HuH-7.5 (cell line): ENCODE measurements at places on chromosomes 6 and 20.

DNA sequence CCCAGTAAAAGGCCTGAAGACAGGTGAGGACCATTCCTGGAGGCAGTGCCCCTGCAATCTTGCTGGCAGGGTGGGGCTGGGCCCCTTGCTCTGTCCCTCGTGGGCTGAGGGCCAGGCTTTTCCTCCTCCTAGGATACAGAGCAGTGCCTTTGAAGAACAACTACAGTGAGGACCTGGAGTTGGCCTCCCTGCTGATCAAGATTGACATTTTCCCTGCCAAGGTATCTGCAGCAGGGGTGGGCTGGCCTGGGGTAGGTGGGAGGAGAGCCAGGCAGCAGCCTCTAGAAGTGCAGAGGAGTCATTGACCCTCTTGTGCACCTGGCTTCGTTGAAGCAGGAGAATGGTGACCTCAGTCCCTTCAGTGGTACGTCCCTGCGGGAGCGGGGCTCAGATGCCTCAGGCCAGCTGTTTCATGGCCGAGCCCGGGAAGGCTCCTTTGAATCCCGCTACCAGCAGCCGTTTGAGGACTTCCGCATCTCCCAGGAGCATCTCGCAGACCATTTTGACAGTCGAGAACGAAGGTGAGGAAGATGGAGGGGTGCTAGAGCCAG lies 36.5 kb downstream of the PLCG1 start:
- no peak for DNase-seq

DNA sequence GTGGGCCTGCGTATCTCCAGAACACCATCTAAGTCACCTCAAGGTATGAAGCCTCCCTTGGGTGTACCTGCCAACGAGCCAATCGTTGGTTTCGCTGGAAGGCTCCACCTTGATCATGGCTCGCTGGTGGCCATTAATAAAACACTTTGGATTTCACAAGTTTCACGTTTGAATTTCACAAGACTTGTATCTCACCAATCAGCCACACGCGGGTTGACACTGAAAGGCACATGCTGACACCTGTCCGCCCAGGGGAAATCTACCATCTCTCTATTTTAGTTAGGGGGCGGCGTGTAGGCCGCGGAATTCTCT lies 586 bp upstream of the HMGA1 start:
- no peak for DNase-seq

DNA sequence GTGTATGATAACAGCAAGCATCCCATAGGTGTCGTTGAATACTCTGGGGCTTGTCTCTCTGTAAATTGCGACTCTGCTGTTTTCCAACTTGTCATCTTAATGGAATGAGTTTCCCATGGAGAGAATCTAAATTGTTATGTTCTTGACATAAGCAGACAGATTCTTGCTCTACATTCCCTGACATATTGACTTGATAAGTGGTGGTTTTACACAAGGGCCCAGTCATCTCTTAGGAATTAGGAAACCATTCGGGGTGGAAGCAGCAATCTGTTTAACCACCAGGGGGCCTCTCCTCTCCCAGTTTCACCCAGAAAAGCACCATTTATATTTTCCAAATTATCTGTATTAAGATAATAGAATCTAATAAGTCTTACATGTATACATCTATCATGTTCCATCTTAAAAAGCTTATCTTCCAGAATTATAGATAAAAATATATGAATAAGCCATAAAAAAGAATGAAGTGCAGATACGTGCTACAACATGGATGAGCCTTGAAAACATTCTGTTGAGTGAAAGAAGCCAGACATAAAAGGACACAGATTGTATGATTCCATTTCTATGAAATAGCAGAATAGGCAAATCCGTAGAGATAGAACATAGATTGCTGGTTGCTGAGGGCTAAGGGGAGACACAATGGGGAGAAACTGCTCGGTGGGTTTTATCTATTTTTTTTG lies 23.1 kb upstream of the MROH8 start:
- DNase-seq = peak; percentile 27

DNA sequence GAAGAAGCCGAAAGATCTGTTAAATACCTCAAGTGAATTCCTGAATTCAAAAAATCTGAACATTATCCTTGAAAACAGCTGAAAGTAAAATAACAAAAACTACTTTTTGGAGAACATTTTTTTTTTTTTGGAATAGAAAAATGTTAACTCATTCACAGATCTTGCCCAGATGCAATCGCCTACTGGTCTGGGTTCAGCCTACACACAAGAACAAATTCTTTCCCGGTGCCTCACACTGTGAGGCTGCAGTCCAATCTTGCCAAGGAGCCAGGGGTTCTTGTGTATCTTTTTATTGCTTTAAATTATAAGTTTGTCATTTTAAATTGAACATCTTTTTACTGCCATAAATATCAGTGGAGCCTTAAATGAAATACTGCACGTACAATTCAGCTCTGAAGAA lies 41.2 kb upstream of the TMEM200A start:
- DNase-seq = no peak

GRCh38 chr6:90107771-90108282 lies 188.8 kb downstream of the BACH2 start:
- no peak for DNase-seq

DNA sequence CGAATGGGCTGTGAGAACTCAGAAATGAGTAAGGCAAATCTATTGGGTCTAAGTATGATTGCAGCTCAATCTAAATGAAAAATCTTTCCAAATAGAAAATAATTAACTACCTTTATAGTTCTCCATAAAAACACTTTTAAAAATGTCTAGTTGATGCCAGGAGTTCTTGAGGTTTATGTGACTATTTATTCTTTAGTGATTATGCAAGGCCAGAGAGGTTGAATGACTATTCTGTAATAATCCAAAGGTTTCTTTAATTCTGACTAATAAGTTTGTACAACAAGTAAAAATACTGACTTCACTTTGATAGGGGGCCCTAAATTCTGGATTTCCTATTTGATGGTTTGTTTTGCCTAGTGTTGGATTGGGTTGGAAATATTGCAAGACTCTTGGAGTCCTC lies 461.2 kb downstream of the EPM2A start:
- no peak for DNase-seq

GRCh38 chr6:50699051-50699775 lies 14.1 kb upstream of the TFAP2D start:
- no peak for DNase-seq

- DNase-seq = no peak
Measured at GRCh38 chr20:58669287-58670006, 18.4 kb downstream of the STX16 start.

DNA sequence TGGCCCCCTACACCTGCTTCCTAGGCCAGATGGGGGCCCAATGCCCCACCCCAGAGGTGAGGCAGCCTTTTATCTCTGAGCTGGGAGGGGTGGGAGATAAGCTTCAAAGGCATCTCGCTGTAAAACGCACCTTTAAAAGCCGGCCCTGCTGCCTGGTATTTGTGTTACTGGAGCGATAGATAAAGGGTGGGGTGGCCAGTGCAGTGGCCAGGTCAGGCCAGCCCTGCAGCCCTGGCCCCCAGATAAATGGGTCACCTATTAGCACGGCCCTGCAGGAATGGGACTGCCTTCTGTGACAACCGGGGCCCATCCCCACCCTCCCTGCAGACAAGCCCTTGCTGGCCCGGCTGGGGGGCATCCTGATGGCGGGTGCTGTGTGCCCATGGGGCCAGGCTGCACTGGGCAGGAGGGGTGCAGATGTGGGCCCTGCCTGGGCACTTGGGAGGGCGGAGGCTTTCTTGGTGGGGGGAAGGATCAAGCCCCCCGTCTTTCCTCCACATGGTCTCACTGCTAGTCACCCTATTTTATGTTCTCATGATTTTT lies 3.0 kb upstream of the RBBP8NL start:
- DNase-seq = no peak

GRCh38 chr6:139801571-139802321 lies 427.3 kb upstream of the CITED2 start:
- no peak for DNase-seq

DNA sequence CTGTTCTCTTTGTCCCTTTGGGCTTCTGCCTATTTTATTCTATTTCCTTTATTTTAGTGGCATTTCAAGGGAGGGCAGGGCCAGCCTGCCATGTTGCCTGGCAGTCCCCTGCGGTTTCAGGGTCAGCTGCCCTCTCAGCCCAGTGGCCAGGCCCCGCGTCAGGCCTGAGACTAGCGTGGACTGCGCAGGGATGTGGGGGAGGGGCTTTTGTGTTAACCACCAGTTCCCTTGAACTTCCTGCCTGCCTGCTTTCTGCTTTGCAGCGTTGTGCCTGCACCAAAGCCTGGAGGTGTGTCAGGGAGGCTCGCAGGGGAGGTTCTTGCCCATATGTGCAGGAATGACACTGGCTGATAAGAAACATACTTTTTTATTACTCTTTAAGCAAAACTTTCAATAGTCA lies 157.6 kb downstream of the SLC35B3 start:
- no peak for DNase-seq

GRCh38 chr20:35887393-35888064 lies 66.8 kb downstream of the SCAND1 start:
- no peak for DNase-seq
